ENCODE measurements at places on chromosomes 7 and 10.

GRCh38 chr10:112949875-112950507 lies at the start of gene TCF7L2:
TSS of gene TCF7L2 (plus strand) at chr10:112950247. CDS start at chr10:112950757, 510 bp downstream.
- peak; percentile 94 for DNase-seq

DNA sequence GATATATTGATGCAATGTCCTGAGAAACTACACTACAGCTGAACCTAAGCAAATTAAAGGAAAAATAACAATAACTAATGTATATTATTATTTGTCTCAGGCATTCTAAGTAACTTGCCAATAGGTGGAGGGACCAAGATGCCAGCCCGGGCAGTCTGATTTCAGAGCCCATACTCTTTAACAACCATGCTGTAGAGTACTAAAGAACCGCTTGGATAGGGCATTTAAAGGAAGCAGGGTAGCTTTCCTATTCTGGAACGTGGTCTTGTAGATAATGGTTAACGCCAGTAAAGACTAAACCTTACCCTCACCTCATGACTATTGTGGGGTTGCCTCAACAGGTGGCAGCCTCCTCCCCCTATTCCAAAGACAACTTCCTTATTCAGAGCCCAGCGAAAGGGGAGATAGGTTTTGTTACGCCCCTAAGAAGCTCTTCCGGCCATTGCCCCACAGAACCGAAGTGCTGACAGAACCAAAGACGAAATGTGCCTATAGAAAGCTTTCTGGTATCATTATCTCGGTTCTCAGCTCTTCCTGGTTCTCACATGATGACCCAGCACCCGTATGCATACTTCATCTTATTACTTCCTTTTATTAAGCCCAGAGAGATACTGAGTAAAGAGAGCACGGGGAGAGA lies 707 bp upstream of the C1GALT1 start:
- DNase-seq, result peak; percentile 92

- DNase-seq, result no peak
Observed at GRCh38 chr7:55189146-55189766, 170.4 kb downstream of the EGFR start.

DNA sequence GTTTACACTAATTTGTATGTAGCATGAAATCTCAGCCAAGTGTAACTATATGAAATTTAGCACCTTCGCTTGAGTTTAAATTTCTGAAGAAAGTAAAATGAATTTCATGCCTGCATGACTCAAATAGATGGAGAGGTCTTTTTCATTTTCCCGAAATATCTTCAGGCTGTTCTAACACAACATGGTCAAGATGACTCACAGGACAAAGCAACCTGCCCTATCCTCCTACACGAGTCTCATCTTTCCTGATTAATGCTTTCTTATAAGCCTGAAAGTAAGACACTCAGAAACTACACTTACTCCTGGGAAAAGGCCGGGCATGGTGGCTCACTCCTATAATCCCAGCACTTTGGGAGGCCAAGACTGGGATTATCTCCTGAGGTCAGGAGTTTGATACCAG lies 41.2 kb downstream of the CH25H start:
- DNase-seq, result no peak

DNA sequence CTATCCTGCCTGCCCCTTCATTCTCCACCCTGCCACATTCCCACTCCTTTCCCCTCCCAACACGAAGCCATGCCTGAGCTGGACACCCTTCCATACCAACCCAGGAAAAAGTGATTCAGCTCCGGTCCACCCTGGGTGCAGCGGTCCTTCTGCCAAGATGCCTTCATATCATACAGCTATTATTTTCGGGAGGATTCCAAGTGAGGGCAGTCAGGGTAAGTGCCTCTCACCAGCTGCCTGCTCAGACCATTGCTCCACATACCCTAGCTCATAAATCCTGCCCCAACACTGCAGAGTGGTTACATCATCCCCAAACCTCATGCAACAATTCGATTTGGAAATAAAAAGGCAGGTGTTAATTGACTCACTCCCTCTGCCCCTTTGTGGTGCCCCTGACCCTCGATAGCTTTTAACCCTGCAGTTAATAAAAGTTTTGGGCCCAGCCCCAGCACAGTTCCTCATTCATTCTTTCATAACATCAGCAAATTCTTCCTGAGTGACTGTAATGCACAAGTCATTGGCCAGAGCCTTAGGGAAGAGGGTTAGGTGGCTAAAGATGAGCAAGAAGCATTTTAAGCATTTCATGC lies 42.6 kb downstream of the ZNF503 start:
- peak; percentile 97 for DNase-seq

- DNase-seq, result no peak
Observed at GRCh38 chr7:103106005-103106702, 31.2 kb downstream of the ARMC10 start.

DNA sequence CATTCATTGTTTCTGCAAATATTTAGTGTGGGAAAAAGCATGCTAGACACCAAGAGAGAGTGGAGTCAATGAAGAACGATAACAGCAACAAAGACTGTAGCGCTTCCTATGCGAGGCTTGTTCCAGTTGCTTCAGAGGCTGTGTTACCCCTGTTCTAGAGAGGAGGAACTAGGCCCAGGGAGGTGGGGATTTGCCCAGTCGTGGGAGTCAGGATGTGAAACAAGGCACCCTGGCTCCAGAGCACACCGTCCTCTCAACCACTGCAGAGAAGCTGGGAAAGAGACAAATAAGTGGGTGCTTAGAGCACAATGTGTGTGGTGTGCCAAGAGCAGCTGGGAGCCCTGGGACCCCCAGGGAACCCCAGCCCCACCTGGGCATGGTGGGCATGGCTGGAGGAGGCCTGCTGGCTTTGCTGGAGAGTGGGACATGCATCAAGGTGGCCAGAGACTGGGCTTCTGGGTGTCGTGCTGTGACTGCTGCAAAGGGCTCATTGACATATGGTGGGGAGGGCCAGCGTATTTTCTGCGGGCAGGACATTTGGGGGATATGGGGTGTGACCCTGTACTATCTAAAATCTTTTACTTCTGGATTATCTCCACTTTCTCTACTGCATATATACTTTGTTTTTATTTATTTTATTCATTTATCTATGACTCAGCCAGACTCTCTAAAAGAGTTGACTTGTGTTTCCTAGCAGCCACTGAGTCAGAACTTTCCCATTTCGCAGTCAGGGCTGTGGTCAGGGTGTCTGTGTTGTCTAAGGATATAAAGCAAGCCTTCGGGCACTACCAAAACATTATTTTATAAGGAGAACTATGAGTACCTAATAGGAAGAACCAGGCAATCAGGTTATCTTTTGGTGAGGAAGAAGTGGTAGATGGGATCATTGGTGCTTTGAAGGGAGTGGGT lies 95.4 kb downstream of the TCF7L2 start:
- no peak for DNase-seq

GRCh38 chr7:41261080-41261479 lies 441.8 kb downstream of the INHBA start:
- no peak for DNase-seq

- no peak for DNase-seq
Observed at GRCh38 chr7:307970-308369, 18.0 kb downstream of the FOXL3 start.

All from NB4 (cell line).